ENCODE measurements at places on chromosomes 7 and 10.

DNA sequence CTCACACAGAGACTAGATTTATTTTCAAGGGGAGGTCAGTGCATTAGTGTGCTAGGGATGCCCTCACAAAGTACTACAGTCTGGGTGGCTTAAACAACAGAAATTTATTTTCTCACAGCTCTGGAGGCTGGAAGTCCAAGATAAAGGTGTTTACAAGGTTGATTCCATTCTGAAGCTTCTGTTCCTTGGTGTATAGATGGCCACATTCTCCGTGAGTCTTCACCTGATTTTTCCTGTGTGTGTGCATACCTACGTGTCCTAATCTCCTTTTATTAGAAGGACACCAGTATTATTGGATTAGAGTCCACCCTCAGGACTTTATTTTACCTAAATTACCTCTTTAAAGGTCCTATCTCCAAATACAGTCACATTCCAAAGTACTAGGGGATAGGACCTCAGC, 91.7 kb upstream of the FRMD4A start:
- no peak for DNase-seq

DNA sequence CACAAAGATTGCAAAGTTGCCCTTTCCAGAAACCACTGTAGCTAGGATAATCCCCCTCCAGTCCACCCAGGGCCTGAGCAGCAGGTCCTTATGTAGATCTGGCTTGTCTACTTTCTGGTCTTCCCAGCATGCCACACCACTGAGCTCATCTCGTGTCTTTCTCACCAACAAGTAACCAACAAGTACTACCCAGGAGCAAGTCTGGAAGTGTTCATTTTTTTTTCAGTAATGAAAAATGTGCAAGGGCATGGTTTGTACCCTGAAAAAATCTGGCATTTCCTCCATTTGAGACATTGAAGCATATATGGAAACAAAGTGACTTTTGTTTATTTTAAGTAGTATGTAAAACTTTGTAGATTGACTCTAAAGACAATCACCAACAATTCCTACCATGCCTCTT, 120.8 kb downstream of the INHBA start:
- DNase-seq, result no peak

DNA sequence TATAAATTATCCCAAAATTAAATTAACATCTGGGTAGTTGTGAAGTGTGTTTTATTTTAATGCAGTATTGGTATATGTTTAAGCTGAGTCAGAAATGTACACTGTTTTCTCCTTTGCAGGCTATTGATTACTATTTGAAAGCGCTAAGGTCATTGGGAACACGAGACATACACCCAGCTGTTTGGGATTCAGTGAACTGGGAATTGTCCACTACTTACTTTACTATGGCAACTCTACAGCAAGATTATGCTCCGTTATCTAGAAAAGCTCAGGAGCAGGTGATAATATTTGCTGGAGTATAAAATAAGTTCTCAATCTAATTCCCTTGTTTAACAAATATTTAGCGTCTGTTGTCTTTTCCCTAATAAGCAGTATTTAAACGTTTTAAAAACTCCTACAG, 27.9 kb downstream of the EDRF1 start:
- no peak for DNase-seq

GRCh38 chr10:10911471-10911921, 106.2 kb upstream of the CELF2 start:
- DNase-seq, result no peak

- DNase-seq, result no peak
Observed at GRCh38 chr7:78769481-78770101, 683.9 kb downstream of the MAGI2 start.

- no peak for DNase-seq
Observed at GRCh38 chr7:86965727-86966120, 93.7 kb downstream of the ELAPOR2 start.

- no peak for DNase-seq
Observed at GRCh38 chr7:101582971-101583370, 46.1 kb downstream of the MYL10 start.

DNA sequence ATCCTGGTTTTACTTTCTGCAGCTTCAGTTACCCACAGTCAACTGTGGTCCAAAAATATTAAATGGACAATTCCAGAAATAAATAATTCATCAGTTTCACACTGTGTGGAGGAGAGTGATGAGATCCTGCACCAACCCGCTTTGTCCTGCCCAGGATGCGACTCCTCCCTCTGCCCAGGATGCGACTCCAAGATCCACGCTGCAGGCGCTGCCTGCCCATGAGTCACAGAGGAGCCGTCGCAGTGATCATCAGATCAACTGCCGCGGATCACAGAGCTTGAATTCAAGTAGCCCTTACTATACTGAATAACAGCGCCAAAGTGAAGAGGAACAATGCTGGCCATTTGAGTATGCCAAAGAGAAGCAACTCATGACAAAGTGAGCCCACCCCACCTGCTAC, 61.5 kb downstream of the GRB10 start:
- DNase-seq, result no peak

DNA sequence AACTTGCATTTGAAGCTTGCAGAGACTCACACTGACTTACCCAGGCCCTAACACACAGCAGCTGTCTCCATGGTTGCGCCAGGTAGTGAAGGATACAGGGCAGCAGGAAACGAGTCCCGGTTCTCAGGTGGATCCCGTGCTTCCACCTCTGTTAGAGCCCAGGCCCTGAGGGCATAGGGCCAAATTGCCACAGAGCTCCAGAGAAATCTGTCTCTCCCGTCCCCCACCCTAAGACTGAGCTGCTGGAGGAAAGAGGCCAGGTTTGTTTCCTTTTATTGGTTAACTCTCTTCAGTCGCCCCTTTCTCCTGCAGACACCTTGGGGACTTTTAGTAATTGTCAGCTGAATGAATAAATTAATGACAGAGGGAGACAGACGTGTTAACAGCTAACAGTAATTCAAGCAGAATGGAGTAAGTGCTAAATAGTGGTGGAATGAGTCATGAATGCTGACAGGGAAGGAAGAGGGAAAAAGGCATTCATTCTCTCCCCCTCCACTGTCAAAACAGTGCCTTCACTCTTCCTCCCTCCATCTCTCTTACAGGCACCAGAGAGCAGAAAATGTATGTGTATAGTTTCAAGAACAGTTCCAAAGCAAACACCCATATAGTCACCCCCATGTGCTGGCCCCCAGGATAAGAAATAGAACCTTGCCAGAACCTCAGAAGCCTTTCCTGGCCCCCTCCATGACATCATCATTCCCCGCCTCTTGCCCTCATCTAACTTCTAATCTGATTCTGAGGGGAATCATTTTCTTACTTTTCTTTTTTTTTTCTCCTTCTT, 16.8 kb upstream of the DLG5 start:
- no peak for DNase-seq

DNA sequence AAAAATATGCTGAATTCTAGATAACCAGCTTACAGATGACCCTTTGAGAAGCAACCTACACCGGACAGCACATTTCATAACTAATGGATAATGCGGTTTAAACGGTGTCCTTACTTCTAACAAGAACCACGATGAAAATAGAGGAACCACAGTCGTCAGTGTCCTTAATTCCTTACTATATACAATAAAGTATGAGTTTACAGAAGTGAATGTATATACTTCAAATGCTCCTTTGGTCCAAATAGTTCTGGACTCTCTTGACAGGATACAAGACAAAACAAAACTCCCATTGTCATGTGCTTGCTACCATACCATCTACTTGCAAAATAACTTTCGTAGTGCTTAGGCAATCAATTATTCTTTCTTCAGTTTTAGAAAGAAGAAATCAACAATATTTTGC, 2.4 kb downstream of the NAMPT start:
- no peak for DNase-seq

DNA sequence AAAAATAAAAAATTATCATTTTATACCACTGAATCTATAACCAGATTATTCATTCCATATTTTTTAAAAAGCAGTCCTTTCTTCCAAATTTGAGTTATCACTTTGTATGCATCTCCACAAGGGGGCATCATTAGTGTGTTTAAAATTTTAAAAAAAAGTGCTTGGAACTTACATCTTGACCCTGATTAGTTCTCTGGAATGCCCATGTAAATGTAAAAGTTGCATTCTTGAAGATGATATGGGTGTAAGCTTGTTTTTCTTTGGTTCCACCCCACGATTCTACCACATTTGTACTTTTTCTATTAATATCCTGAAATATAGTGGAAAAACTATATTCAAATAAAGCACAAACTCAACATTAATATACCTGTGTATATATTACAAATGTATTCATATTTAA, 144.9 kb downstream of the ELAPOR2 start:
- DNase-seq, result no peak

DNA sequence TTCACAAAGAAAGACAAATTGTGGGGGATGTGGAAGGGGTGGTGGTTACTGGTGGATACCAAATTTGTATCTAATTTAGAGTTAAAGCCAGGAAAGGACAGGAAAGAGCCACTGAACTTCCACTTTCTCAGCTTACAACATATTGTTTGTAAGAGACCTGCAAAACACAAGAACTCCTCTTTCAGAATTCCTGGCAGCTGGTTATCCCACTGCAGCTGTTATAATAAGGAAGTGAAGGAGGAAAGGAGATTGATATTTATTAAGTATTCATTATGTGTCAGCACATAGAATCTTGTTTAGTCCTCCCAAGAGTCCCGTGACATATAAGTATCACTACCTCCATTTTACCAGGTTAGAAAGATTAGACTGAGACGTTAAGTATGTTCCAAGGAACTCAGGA, 481.7 kb downstream of the PHTF2 start:
- DNase-seq, result no peak
